ENCODE measurements at places on chromosomes 16 and 17.

DNA sequence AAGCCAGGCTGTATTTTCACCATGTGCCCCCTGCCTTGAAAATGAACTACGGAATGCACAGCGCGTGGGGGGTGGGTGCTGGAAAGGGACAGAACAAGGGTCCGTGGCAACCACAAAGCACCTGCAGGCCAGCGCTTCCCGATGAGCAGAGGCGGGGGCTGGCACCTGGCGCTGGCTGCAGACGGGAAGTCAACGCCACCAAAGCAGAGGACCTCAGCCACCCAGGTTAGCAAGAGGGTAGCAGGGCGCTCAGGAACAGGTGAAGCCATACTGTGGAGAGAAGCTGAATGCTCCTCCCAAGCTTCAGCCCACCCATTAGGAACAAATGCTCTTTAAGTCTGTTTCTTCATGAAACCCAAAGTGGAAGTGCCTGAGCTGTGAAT, 64.7 kb downstream of the KLHDC4 start:
- DNase-seq, result no peak

GRCh38 chr17:13462146-13462545, 139.6 kb downstream of the HS3ST3A1 start:
- no peak for DNase-seq

DNA sequence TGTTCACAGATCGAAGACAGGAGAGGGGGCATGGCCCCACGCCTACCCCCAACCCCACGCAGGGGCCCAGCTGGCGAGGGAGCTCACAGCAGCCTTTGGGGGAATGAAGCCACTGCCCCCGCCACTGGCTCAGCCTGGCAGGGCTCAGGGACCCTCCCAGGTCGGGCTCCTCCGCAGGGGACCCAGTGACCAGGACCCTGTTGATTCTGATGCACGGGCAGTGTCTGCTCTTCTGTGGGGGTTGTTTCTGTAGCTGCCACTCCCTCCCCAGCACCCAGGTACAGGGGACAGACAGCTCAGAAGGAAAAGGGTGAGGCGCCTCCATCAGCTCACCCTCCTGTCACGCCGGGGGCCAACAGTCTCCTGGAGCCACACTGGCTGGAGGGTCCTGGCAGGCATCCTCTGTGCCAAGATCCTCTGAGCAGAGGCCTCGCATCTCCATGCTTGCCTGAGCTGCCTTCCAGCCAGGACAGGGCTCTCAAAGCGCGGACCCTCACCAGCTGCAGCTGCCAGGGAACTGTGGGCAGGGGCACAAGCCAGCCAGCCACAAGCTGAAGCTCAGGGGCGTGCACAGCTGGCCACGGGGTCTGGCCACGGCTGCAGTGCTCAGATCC, 49.1 kb downstream of the ZNF778 start:
- no peak for DNase-seq

DNA sequence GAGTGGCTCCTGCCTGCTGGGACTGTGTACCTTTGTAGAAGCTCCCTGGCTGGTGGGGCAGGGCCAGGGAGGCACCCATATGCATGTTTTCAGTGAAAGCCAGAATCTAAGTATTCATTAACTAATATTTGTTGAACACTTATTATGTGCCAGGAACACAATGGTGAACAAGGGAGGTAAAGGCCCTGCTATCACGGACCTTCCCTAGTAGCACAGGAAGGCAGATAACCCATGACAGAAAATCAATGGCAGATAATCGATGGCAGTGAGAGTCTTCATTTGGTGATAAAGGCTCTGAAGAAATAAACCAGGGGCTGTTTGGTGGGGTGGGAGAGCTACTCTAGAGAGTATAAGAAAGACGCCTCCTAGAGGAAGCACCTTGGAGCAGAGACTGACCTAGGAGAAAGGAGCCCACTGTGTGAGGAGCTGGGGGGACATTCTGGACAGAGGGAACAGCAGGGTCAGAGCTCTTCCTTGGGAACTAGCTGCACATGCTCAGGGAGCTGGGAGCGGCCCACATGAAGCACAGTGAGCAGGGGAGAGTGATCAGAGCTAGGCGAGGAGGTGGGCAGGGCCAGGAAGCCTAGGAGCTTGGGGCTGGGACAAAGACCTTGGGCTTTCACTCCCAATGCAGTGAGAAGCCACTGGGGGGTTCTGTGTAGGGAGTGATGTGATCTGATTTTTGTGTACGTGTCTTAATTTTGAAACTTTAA, 78.5 kb downstream of the SPECC1 start:
- DNase-seq, result no peak

GRCh38 chr16:62565706-62566105, 529.5 kb upstream of the CDH8 start:
- DNase-seq, result no peak

GRCh38 chr17:49969134-49969759, at the start of gene DLX4:
DLX4 (plus strand) TSS chr17:49969190; CDS start chr17:49969469, 279 bp downstream.
- no peak for DNase-seq

GRCh38 chr17:73390851-73391250, 79.0 kb upstream of the CDC42EP4 start:
- DNase-seq, result no peak

DNA sequence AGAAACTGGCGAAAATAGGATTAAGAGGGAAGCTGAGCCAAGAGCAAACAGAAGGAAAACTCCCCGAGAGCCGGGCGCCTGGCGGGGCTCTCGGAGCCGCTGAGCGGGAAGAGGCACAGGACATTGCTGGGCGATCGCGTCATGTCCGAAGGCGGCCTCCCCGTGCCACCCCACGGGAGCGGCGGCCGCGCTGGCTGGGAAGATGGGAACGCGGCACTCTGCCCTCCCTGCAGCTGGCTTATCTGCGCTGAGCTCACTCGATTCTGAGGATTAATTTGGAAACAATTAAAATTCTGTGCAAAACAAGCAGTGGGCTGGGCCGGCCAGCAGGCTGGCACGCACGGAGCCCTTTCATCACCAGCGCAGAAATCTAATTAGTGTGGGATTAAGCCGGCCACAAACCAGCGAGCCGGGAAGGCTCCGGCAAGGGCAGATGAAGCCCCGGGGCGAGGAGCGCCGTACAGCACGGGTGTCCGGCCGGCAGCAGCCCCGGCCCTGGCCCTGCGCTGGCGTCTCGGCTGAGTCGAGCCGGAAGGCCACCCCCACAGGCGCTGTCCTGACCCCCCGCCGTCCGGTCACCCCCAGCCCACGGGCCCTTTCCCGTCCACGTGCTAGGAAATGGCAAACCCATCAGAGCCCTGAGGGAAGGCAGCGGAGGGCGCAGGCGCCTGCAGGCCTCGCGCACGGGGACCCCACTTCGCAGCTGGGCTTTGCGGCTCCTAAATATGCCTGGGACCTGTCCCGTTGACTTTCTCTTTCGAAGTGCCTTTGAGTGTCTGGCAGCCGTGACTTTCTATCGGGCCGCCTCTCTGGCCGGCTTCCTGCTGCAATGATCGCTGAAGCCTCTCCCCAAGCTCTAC, 37.9 kb downstream of the SOX8 start:
- no peak for DNase-seq

DNA sequence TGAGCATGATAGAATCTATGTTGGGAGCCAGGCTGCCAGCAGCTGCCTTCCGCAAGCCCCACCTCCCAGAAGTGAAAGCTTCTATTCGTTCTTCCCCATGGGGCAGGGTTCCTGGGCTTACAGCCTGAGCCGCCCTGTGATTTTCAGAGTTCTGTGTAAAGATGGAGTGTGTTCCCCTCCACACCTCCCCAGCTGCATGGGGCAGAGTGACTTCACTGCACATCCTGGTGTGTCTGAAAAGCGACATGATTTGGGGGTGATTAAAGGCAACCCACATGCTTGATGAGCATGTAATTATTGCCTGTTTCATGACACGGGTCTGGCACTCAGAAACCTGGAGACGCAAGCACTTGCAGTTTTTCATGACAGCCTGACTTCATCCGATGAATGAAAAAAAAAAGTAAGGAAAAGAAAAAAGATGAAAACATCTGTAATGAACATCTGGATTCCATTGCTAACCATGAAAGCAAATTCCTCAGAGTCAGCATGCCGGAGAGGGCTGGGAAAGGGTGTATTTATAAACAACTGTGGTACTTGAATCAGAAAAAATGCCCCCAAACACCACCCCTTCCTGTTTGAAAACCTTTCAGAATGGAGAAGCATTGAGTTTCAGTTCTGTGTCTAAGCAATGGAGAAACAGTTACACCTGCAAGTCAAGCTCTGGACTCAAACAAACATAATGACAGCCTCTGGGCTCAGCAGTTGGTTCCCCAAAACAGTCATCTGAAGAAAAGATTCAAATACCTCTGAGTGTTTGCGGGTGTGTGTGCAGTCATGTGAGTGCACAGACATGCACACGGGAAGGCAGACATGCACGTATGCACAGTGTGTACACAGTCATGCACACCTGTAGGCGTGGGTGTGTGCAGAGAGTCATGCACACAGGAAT, 266.0 kb downstream of the ENGASE start:
- no peak for DNase-seq

DNA sequence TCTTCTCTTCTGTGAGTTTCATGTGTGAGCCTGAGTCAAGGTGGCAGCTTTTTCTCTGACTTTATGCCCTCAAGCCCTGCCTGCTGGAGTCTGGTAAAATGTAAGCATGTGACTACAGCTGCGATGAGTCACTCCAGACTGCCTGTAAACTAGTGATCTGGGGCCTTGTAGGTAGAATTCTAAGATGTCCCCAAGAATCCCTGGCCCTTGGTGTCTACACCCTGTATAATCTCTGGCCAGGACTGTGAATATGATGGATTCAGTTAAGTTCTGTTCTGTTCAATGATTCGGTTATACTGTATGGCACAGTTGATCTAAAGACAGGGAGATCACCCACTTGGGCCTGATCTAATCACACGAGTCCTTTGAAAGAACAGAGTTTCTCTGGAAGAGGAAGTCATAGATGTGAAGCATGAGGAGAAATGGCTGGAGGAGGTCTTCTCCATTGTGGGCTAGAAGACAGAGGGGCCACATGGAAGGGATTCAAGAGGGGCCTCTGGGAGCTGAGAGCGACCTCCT, 29.8 kb downstream of the PRSS54 start:
- DNase-seq, result no peak

DNA sequence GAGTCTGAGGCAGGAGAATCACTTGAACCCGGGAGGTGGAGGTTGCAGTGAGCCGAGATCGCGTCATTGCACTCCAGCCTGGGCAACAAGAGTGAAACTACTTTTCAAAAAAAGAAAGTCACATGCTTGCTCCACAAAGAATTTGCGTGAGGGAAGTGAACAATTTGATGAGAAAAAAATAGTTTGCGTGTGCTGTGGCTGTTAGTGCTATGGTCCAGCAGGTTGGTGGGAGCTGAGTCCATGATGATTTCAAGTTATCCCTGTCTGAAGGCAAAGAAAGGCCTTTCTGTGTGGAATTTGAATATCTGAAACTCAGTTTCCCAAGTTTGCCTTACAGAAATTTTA, 21.0 kb downstream of the PRCD start:
- DNase-seq, result no peak

All from DMS 273 treated with DMSO at 0.1 percent for 48 hours (cell line).